Central memory CD4-positive, alpha-beta T cell (primary cell): ENCODE measurements at places on chromosomes 3 and 15.

DNA sequence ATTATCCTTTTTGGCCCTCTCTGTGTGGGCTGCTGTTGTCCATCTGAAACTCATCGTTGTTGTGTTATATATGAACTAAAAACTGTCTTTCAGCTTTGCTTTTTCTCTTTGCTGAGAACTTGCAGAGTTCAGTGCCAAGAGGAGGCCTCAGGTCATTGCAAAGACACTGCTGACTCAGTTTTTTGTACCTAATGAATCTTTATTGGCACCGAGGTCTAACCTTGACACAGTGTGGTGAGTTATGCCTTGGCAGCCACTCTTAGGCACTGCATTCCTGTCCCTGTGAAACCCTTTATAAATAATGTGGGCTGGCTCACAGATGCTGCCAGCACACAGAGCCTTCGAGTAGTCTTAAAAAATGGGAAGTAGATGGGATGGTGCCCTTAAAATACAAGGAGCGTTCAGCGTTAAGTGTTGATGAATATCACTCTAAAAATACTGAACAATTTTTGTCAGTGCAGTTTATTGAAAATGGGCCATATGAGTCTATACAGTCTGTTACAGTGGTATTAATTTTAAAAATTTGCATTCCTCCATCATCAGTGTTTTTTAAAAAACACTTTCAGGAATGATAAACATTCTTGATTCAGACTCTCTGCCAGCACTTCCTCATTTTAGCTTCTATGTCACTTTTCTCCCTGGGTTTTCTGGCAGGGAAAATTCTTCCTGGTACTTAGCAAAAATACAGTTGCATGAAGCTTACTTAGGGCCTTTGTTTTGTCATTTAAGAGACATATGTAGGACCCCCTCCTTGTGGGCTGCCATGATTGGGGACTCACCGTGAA lies 234.1 kb downstream of the CACNA2D3 start:
- no peak for DNase-seq

- DNase-seq: no peak
Observed at GRCh38 chr3:193857996-193858395, 265.0 kb downstream of the OPA1 start.

- DNase-seq: no peak
Observed at GRCh38 chr15:76310475-76311099, 682 bp downstream of the ETFA start.

DNA sequence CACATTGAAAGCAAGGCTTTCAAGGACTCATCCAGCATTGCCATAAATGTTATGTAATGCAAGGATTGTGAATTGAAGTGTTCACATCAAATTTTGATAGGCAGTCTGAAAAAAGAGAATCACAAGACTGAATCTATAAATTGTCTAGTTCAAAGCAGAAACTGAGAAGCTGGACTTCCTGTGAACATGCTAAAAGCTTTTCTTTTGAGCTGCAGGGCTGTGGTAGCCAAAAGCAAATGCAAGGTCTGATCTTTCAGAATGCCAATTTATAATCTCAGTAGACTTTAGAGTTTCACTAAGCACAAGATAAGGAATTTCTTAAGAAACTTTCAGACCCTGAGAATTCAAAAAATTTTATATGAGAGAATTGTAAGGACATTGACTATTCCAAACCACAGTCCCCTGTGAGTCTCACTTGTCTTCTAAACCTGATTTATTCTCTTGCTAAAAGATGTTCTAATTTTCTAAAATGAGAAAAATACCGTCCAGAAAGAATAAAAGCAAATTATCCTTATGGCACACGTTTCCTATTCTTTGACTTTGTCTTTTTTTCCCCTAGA lies 1700.3 kb downstream of the OTOL1 start:
- DNase-seq: no peak

DNA sequence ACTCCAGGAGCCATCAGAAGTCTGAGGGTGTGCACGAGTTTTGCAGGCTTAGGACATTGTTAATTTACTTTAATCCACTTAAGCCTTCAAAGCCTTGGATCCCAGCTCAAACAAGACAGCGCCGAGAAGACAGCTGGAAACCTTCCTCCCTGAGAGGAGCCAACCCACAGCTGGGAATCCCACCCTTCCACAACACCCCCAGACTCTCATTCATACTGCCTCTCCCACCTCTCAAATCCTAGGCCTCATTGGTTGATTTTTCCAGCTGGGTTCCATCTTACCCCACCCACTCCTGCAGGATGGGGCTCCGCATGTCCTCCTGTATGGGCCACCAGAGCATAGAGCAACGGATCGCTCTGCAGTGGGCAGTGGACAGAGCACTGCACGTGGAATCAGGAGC lies 80.4 kb downstream of the SEMA5B start:
- no peak for DNase-seq

GRCh38 chr3:104909721-104910120 lies 457.0 kb upstream of the ALCAM start:
- no peak for DNase-seq

- no peak for DNase-seq
Observed at GRCh38 chr15:29131840-29132420, 137.7 kb downstream of the NSMCE3 start.
